ENCODE measurements at places on chromosomes 16 and 17.

GRCh38 chr17:7651097-7651664 lies 455 bp downstream of the ATP1B2 start:
- DNase-seq = no peak

DNA sequence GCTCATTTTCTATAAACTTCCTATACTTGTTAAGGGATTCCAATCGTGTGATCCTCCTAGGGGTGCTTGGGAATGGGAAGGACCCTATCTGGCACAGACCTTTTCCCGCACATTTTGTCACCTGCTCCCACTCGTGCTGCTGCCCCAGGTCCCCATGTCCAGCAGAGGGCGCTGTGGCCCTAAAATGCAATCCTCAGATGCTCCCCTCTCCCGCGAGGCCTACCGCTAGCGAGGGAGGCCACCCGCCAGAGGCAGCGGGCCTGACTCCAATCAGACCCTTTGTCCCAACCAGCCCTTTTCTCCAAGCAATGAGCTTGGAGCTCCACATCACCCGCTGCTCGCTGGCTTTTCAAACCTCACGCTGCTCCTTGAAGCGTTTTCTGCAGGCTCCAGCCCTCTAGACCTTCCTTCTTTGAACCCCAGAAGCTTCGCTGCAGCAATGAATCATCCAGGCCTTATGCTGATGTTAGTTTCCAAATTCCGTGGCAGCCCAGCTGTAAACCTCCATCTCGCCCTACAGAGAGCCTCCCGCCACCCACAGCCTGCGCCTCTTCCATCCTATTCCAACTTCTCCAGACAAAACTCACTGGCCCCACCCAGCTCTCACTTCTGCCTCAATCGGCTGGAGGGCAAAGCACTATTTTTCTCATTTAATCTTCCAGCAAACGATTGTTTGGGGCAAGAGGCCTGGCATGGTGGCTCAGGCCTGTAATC lies 23.6 kb upstream of the FZD2 start:
- DNase-seq = peak; percentile 77

DNA sequence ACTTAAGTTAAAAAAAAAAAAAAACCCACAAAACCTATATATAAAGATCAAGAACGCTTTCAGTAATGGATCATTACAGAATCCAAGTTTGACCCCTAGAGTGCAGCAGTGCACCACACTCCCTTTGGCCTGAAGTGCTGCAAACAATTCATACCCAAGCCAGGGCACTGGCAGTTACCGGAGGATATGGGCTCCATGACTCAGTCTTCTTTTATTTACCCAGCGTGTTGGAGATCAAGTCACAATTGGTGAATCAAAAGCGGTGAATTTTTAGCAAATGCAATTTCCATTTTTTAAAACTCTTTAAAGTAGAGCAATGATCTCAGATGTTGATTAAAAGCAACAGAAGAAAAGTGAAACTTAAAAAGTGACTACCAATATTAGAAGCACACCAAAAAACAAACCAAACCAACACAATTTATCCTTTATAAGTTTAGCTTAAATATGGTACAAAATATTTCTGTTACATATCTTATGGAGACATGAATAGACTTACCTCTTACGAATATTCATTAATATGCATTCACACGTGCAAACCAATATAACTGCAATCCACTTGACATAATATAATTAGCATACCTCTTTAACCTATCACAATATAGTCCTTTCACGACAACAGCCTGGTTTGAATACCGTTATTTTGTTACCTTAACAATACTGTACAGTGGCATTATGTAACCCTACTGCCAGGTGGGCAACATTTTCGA lies 46.3 kb downstream of the ZNF652 start:
- peak; percentile 86 for DNase-seq

DNA sequence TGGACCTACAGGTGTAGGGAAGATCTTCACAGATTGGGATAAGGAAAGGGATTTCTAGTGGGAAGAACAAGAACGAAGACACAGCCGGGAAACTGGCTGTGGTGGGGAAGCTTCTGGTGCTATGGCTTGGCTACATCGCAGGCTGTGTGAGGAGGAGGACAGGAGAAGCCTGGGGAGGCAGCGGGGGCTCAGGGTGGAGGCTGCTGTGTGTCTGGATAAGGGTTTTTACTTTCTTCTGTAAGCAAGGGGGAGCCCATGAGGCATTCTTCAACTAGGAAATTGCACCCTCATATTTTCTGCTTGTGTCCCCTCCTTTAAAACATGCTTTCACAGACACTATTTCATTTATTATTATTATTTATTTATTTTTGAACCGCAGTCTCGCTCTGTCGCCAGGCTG lies 2.9 kb upstream of the RHBDF2 start:
- DNase-seq = no peak

- no peak for DNase-seq
These were observed 71.7 kb downstream of the ARHGAP17 start for GRCh38 chr16:24943471-24943870.

GRCh38 chr17:81380666-81381518 lies 14.4 kb upstream of the BAHCC1 start:
- no peak for DNase-seq

DNA sequence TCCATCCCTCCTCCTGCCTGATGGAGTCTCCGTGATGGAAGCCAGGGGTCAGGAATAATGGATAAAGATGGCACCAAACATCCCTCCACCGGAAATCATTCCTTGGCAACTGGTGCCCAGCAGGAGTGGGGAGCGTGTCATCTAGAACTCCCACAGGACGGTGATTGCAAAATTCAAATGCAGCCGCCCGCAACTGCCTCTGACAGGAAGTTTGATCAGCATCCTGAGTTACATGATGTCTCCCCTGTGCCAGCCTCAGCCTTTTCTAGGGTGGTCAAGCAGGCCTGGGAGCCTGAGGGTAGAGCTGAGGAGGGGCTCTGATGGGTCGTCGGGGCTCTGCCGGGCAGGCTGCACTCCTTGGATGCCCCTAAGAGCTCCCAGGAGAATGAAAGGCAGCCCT lies 52.8 kb downstream of the GSG1L start:
- no peak for DNase-seq

DNA sequence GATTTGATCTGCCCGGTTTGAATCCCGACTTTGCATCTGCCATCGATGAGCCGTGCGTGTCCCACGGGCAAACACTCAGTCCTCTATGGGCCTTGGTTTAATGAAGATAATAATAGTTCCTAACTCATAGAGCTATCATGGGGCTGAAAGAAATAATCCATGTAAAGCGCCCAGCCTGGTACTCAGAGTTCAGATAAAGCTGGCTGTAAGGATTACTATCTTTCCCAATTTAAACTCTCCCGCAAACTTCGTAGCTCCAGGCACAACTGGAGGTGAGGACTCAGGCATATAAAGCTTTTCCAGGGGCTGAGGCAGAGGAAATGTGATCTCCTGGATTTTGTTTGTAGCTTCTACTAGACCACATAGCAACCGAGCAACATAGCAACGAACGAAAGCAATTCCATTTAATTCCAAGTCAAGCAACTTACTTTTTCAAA lies 16.3 kb downstream of the ALOX15 start:
- no peak for DNase-seq

GRCh38 chr16:86322806-86323205 lies 187.5 kb upstream of the FOXF1 start:
- no peak for DNase-seq

- DNase-seq = peak; percentile 24
These were observed 2.0 kb downstream of the LUC7L3 start for GRCh38 chr17:50721194-50722010.

DNA sequence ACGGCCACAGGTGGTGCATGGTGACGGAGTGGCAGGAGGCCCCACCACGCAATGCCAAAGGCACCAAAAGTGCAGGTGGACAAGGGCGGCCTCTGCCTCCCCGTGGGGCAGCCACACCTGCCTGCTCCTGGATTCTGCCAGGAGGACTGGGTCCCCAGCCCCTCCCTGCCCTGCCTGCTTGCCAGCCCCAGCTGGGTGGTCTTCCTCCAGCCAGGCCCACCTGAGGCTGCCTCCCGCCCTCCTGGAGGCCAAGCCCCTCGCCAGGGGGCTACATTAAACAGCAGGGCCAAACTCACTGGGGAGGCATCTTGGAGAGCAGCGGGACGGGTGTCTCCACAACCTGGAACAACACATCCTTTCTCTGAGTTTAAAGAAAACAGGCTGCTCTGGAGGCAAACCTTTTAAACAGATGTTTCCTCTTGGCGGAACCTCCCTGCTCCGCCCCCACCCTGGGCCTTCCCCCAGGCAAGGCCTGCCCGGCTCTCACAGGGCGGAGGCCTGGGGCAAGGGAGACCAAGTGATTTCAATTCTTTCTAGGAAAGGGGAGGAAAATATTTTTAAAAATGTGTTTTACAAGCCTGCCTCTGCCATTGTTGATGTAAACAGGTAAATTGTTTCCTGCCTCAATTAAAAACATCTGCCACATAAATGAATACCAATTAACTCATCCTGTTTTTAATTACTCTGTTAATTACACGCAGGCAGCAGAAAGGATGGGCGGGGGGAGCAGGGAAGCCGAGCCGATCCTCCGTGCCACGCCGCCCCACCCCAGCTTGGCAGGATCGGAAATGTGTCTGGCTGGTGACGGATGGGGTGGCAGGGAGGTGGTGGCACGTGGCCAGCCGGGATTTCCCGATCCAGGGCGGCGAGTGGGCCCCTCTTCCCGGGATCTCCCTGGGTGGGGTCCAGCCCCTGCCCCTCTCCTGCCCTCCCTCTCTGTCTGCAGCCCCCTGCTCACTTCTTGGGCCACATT lies 54.4 kb upstream of the PABPN1L start:
- DNase-seq = no peak

GRCh38 chr17:76561332-76561731 lies 21.5 kb downstream of the PRCD start:
- peak; percentile 31 for DNase-seq

GRCh38 chr17:15169676-15170075 lies 95.5 kb downstream of the PMP22 start:
- DNase-seq = no peak

DNA sequence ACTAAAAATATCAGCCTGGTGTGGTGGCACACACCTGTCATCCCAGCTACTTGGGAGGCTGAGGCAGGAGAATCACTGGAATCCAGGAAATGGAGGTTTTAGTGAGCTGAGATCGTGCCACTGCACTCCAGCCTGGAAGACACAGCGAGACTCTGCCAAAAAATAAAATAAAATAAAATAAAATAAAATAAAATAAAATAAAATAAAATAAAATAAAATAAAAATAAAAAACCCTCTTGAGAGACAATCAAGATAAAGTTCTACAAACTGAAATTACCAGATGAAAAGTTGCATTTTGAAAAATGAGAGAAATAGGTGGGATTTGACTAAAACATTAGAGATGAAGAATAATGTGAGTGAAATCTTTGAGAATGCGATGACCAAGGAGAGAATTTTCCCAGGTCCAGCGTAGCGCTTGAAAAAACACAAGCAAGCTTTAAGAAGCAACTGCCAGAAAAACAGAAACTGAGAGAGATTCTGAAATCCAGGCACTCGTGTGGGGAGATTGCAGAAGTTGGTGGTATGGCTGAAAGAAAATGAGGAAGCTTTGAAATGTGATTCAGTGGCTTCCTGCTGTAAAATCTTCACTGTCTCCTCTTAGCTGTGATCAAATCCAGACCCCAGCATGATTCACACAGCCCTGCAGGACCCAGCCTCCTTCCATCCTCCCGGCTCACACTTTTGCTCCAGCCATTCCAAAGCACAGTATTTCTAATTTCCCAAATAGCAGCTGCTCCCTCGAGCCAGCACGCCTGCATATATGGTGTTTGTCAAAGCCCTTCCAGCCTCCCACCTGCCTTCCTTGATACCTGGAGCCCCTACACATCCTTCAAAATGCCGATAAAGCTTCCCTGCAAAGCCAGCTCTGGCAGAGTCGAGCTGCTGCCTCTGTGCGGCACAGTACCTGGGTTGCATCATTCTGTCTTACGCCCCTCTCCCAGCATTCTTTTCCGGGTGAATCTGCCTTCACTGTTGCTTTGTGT lies 8.2 kb upstream of the CD300E start:
- no peak for DNase-seq

DNA sequence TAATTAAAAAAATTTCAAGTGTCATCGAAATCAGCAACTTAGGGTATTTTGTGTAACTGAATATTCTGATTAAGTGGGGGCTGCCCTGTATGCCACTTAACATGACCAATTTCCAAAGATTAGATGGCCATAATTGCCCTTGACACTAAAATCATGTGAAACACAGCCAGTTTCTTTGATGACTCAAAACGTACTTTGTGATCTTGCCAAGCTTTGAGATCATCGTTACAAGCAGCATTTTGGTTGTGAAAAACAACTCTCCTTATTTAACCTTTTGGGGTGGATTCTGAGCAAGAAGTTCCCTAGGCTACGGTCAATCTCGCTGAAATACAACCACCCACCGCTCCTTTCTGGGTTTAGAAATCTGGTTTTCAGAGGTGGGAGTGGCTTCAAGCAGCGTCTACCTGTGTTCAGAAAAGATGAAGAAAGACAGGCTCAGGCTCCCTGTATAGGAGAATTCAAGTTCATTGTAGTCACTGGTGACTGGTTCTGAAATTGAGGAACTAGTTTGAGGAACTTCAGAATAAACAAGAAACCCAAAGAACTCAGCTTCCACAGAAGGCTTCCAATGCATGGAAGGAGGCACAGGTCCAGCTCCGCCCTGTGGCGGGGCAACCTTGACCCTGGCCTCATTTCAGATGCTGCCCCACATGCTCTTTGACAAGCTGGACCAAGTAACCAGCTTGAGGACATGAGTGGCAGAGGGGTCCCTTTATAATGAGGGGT lies 9.4 kb downstream of the MAP3K14 start:
- DNase-seq = peak; percentile 14

DNA sequence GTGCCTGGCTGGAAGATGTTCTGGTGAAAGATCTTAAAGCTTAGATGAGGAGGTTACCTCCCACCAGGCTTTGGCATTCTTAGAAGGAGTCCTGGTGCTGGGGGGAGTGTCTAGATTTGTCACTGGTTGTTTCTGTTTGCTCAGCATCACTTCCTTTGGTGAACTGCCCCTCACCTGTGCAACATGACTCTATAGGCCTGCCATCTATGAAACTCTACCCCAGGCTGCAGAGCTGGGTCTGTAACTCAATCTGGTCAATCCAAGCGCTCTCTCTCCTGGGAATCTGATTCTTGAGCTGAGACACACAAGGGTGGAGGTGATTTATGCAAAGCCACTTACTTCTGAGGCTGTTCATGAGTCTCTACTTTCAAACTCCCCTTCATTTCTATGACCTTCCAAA lies 399.4 kb downstream of the NPIPA7 start:
- no peak for DNase-seq

GRCh38 chr17:726271-726919 lies 6.0 kb upstream of the TLCD3A start:
- DNase-seq = no peak

DNA sequence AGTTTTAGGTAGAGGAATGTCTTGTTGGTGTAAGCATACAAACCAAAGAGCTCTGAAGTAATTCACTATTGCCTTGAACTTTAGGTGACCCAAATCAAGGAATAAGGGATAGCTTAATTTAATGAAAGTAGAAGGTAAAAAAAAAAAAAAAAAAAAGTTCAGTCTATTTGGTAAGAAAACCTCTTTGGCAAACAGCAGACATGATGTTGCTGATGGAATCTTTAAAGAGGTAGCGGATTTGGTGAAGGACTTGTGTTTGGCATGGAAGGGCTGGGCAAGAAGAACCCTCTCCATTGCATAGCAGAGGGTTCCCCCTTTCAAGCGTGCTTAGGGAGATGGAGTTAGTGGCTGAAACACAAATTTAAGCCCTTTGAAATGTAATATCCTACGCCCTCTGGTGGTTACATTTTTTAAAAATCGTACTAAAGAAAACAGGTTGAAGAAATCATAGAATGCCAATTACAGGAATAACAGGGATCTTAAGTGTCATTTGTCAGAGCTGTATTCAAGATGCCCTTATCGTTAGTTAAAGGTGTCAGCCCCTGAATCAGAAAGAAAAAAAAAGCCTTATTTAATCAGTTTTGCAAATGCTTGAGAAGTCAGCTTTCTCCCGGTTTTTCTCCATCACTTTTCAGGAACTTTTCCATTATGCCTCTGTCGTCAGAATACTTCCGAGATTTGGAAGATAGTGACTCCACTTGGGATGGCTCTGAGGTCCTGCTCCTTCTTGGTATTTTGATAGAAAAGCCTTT lies 383.1 kb downstream of the KCNJ2 start:
- no peak for DNase-seq

All from CD4-positive, alpha-beta T cell treated with Interleukin-6 at 100 ng/mL for 8 hours (primary cell).